AG08395 (cell line): ENCODE measurements at places on chromosomes 3 and 15.

- DNase-seq = no peak
These were observed 367 bp upstream of the TARS3 start for GRCh38 chr15:101724675-101725005.

GRCh38 chr15:64596701-64597476 lies 136.5 kb downstream of the ZNF609 start:
- DNase-seq = peak; percentile 40

DNA sequence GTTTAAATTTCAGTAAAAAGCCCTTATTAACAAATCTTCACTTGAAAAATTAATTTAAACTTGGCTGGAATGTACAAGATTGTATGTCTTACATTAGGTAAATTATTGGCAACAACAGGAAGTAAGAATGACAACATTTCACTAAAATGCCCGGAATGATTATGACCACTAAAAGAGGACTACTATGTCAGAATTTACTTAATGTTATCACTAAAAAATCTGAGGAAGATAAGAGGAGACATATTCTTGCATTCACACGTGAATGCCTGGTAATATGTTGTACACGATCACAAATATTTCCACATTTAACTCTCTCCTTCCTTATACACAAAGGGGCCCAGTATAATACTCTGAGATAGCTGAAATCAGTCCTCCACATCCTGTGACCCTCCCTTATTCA lies 29.7 kb downstream of the VGLL3 start:
- no peak for DNase-seq

DNA sequence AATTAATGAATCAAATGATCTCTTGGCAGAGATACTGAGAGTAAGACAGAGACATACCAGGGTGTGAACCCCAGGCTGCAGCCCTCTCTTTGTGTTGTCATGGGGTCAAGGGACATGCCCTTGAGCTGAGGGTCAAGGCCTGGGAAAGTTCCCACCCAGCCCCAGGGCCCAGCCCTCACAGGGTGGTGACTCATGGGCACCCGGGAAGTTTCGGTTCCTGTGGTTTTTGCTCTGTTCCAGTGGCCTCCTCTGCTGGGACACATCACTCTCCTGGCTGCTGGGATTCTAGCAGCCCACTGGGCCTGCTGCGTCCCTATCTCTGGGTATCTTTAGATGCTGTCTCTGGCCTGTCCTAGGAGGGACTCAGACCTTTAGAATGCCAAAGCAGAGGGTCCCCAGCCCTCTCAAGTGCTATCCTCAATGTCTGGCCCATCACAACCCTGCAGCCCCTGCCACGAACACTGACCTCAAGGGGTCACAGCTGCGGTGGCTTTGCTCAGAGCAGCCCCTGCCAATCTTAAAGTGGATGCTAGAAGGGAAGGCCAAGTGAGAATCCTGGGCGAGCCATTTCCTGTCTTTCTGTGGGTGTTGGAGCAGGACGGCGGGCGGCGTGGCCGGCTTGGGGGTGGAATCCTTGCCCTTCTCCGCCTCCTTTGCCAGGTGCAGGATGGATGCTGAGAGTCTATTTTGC lies 148.4 kb upstream of the TLE3 start:
- peak; percentile 68 for DNase-seq

- peak; percentile 58 for DNase-seq
These were observed 40.9 kb downstream of the HDC start for GRCh38 chr15:50224606-50225005.

DNA sequence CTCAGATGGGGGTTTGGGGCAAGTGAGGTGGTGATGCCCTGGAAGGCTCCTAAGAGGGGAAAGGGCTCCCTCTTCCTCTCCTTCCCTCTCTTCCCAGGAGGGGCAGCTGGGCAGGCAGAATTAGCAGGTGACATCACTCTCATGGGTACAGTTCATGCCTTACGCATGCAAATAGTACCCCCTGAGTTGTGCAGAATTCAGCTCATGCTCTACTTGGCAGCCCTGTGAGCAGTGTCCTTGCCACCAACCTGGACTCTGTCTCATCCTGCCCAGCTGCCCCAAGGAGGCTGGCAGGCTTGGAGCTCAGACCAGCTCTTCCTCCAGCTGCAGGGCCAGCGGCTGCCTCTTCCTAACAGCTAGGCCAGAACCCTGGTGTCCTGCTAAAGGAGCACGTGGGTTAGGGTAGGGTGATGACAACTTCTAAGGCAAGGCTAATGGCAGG lies 3.3 kb downstream of the CHAC1 start:
- DNase-seq = no peak

GRCh38 chr3:4994823-4995499 lies 15.7 kb downstream of the BHLHE40 start:
- peak; percentile 91 for DNase-seq

DNA sequence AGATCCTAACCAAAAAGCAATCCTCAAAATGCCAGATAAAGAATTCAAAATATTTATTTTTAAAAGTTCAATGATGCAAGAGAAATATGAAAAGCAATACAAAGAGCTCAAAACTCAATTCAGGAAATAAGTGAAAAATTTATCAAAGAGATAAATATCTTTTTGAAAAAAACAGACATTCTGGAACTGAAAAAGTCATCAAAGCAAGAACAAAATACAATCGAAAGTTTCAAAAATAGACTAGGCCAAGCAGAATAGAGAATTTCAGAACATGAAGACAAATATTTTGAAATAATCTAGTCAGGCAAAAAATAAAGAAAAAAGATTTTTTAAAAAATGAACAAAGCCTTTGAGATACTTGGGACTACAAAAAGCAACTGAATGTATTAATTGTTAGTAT lies 83.4 kb upstream of the STT3B start:
- DNase-seq = no peak

- DNase-seq = no peak
These were observed 4.5 kb upstream of the ZXDC start for GRCh38 chr3:126480206-126480605.

DNA sequence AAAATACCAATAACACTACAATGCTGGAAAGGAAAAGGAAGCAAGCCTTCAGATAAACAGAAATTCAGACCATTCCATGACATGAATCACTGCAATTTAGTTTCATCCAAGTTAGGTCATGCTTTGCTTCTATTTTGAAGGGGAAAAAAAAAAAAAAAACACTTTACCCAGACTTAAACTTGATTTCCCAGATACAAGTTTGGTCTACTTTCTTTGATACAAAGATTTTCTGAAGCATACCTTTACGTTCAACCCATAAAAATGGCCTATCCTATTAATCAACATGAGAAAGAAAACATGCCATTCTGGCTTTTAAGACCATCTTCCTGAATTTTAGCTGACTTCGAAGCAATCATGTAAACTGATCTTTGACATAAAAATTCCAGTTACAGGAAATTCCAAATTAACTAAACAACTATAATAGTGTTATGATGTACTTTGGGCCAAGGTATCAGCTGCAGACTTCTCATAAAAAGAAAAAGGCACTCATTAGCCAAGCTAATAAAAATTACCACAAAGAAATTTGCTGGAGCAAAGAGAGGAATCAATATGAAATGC lies 12.6 kb downstream of the OSBPL10 start:
- DNase-seq = peak; percentile 54

DNA sequence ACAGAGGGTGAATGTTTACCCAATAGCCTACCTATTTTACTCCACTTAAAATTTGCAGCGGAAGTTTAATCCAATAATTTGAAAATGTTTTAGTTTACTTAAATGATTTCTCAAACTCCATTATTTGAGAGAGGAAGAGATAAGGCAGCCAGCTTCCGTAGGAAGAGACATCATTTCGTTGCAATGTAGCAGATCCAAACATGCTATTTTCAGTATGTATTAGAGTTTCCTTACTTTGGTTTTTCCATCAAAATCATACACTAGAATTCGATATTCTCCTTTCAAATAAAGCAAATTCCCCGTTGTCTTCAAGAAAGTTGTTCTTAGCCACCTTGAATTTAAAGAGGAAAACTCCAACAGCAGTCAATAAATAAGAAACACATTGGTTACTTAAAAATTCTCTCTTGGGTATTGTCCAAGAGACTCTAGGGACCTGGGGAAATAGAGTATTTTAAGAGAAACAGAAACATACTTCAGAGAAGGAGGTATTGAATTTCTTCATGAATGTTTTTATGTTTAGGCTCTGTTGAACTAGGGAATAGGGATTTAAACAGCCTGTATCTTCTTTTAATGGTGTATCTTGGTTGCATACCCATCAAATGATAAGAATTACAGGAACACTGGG lies 324.5 kb upstream of the GBE1 start:
- DNase-seq = no peak

DNA sequence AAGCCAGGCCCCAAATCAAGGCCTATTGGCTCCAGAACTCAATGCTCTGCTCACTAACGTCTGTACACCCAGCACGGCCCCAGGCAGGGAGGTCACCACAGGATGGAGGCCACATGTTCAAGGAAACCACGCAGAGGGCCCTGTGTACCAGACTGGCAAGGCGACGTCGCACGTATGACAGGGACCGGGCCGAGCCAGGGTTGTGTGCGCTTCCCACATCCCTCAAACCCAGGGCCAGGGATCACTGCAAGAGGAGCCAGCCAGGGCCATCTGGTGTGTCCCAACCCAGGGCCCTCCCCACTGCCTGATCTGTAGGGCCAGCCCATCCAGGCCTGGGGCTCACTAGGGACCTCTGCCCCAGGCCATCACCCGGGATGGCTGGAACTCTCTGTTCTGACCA lies 62.0 kb downstream of the ZNF445 start:
- no peak for DNase-seq

- peak; percentile 67 for DNase-seq
These were observed 98.2 kb upstream of the CHD2 start for GRCh38 chr15:92801774-92802464.

- no peak for DNase-seq
These were observed 445.8 kb upstream of the NAALADL2 start for GRCh38 chr3:174413062-174413912.

DNA sequence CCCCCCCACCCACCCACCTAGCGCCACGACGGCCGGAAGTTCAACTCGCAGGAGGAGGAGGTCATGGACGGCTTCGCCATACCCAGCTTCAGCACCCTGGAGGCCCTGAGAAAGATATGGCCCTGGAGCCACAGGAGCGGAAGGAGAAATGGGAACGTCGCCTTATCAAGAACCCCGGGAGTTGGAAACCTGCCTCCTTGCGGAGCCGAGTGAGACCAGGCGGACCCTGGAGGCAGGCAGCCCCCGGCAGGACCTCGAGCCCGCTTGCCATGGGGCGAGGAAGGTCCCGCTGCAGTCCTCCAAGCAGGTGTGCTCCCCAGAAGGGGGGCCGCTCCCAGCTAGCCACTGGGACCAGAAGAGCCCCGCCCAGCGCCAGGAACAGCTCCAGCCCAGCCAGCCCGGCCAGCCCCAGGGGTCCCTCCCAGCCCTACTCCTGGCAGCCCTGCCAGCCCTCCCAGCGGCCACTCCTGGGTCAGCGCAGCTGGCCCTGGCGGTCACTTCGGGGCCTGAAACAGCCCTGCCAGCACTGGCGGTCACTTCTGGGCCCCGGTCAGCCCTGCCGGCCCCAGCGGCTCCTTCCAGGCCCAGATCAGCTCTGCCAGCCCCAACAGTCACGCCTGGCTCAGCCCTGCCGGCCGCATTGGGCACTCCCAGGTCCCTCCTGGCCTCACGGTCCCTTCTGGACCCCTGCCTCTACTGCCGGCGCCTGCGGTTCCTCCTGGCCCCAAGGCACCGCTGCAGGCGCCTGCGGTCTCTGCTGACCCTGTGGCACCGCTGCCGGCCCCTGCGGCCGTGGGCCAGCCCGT lies 10.3 kb upstream of the ROPN1B start:
- no peak for DNase-seq

DNA sequence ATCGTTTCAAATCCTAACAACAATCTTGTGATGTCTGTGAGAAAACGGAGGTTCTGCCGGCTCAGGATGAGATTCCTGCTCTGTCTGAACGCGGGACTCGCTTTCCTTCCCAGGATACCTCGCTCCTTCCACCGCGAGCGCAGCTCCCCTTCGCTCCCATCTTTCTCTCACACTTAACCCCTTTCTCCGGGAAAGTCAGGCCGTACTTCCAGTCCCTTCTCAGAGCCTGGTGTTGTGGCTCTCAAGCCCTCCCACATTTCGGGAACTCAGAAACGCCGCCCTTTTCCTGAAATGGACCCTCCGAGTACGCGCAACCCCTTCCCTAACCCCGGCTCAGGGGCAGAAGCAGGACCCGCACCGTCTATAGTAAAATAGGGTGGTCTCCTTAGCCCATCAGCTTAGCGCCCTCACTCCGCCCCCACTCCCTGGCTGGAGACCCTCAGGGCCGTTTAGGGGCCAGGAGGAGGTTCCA lies 378 bp upstream of the FEM1B start:
- DNase-seq = peak; percentile 35

GRCh38 chr3:105788593-105788992 lies 80.2 kb downstream of the CBLB start:
- DNase-seq = no peak

DNA sequence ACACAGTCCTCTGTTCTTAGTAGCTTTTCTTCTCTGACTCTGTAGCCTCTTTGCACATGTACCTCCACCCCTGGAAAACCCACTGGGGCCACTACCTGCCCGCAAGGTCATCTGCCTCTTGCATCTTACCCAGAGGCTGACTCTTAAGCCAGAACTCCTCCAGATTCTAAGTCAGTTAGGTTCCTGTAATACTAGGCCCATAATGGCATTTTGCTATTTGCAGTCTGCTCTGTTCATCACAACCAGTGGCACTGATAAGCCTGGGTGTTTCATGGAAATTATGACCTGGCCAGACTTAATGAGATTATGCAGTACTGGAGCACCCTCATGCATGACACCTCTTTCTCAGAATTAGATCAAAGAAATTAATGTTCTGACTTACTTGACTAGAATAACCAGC lies 31.7 kb upstream of the ATG7 start:
- DNase-seq = no peak

DNA sequence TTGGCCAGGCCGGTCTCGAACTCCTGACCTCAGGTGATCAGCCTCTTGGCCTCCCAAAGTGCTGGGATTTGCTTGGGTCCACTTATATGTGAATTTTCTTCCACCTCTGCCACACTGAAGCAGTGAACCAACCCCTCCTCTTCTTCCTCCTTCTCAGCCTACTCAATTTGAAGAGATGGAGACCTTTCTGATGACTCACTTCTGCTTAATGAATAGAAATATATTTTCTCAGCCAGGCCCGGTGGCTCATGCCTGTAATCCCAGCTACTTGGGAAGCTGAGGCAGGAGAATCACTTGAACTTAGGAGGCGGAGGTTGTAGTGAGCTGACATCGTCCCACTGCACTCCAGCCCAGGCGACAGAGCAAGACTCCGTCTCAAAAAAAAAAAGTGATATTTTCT lies 46.8 kb upstream of the GATM start:
- DNase-seq = no peak

GRCh38 chr15:55204464-55204863 lies 7.7 kb upstream of the RSL24D1 start:
- DNase-seq = no peak

GRCh38 chr15:41900526-41901380 lies 6.9 kb upstream of the SPTBN5 start:
- DNase-seq = no peak

- no peak for DNase-seq
These were observed 348.2 kb downstream of the GRM7 start for GRCh38 chr3:7209098-7209497.

GRCh38 chr3:102113421-102114041 lies 264.2 kb downstream of the NFKBIZ start:
- DNase-seq = no peak

DNA sequence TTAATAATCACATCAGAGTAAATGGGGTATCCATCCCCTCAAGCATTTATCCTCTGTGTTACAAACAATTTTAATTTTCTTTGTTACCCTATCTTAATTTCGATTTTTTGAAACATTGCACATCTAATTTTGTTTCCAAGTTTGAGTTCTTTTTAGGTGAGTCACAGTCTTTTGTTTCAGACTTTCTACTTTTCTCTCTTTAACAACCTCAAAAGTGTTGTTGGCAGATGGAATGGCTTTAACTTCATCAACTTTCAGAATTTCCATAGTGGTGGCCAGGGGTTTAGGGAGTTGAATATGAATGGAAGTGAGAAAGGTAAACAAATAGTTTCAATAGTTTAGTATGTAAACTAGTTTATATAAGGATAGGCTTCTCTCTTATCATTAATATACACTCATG lies 223.0 kb upstream of the MLF1 start:
- DNase-seq = peak; percentile 35
